ENCODE measurements at places on chromosomes 13 and 19.
A peak's percentile ranks its signal among the peaks of the same experiment; 100 is the strongest.

DNA sequence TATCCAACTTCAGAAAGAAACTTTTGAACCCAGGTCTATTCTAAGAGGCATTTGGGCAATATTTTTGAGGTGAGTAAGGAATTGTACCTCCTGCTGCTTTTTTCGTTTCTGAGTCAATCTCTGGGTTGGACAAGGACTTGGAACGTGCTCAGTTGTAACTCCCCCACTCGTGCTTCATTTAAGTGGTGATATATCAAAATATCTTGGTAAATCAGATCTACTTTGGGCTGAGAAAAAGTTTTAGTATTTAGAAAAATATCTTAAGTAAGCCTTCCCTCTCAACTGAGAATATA, 728.9 kb downstream of the EFNB2 start:
- DNase-seq, result no peak

GRCh38 chr19:45130888-45131615, 29.7 kb downstream of the NKPD1 start:
- DNase-seq, result no peak

- DNase-seq, result no peak
Observed at GRCh38 chr13:110826861-110827672, 87.8 kb downstream of the ANKRD10 start.

DNA sequence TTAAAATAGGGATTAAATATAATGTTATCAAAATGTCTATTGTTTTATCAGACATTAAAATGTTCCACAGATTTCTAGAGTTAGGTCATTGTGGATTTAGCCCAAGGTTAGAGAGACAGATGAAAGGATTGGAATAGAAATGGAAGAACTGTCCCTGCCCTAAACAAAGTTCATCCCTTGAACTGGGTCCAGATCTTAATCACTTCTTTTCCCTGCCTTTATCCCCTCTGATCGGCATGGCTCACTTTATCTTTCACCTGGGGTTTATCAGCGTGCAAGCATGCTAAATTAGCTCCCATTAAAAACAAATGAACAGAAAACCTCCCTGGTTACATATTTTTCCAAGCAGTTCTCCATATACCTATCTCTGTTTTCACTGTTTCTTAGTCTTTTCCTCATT, 23.4 kb upstream of the ARGLU1 start:
- no peak for DNase-seq

DNA sequence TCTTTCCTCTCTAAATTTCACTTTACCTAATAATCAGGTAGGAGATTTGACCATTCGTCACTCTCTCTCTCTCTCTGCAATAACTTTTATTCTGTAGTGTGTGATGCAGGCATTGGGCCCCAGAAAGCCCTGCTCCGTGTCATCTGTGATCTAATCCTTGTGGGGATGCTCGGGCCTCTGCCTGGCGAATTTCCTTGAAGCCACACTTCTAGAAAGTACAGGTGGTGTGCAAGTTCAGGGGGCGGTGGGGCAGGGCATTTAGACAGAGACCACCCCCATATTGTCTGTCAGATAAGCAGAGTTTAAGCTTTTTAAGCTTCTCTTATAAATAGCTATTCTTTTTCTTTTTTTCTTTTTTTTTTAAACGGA, 53.4 kb upstream of the GPR12 start:
- DNase-seq, result no peak

DNA sequence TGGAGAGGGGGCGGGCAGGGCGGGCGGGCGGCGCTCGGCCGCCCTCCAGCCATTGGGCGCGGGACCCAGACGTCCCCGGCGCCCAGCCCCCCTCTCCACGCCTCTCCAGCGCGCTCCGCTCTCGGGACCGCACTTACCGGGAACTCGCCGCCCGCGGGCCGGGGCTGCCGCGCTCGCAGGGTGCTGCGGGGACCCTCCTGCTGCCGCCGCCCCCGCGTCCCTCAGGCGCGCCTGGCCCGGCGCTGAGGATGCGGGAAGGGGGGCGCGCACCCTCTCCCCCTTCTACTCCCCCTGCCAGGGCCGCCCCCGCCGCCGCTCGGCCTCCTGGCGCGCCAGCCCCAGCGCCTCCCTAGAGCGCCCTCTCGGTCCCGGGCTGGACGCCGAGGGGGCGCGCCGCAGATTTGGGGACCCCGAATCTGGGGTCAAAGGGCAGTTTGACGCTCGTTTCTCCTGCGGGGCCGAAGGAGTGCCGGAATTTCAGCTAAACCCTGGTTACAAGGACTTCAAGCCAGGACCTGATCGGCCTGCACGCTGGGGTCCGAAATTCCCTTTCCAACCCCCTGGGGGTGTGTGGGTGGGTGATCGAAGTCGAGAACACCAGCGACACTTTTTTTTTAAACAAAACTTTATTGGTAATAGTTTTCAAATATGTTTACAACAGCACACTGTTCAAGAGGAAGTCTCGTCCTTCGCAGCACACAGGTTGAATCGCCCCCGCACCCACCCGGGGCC, 696 bp upstream of the SAMD1 start:
- peak; percentile 33 for DNase-seq

GRCh38 chr13:30927595-30927994, 4.9 kb upstream of the TEX26 start:
- DNase-seq, result no peak

DNA sequence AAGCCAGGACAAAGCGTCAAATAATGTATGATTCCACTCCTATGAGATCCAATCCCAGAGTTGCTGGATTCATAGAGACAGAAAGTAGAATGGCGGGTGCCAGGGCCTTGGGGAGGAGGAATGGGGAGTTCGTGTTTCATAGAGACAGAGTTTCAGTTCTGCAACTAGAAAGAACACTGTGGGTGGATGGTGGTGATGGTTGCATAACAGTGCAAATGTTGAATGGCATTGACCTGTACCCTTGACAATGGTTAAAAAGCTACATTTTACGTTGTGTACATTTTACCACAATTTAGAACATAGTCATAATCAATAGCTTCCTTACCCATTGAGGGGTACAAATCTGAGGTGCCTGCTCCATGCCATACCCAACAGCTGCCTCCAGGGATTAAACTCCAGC, 33.4 kb downstream of the MBD3L2B start:
- no peak for DNase-seq

DNA sequence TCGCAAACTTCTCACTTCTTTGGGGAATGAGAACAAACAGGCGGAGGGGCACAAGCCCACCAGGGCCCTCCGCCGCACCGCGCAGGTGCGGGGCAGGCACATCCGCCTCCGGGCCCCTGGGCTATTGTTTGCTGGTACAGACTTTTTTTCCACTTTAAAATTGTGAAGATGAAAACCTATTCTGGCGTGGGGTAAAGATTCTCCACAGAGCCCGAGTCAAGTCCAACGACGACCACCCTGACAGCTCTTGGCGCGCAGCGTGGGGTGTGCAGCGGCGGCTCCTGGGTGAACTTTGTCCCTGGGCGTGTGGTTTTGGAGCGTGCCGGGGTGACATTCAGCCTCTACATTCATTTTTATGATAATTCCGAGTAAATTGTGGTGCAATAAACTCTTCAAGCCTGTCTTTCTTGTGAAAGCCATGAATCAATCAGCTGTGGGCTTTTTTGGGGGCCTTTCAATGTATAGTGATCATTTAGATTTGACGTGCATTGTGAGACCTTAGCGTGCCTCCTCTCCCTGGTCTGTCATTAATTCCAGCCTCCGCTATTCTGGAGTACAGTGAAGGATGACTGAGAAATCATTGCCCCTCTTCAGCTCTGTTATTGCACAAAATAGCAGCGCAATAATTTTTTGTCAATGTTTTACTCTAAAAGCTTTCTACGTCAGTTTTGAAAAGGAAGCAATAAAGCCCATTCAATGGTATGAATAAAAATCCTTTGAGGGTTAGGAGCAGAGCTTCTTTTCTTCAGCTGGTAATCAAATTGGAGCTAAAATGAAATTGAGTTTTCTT, 90.0 kb downstream of the TEX29 start:
- no peak for DNase-seq

GRCh38 chr13:33757713-33758112, 60.2 kb upstream of the RFC3 start:
- no peak for DNase-seq

GRCh38 chr19:16594681-16595091, 22.5 kb upstream of the SLC35E1 start:
- DNase-seq, result peak; percentile 25

GRCh38 chr13:30846311-30846710, 59.8 kb upstream of the MEDAG start:
- no peak for DNase-seq

DNA sequence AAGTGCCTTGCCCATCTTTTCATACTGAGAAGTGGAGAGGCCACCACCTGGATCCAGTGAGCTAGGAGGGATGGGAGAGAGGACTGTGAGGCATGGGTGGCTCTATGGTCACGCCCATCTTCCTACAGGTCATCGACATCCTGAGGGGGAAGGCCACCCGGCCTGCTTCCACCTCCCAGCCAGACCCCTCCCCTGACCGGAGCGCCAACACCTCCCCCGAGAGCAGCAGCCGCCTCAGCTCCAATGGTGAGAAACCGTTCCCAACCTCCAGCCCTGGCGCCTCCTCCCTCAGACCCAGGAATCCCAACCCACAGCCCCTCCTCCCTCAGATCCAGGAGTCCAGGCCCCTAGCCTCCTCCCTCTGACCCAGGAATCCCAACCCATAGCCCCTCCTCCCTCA, 10.1 kb downstream of the BCL3 start:
- DNase-seq, result no peak

- no peak for DNase-seq
Observed at GRCh38 chr13:43830497-43830881, 43.7 kb upstream of the ENOX1 start.

- DNase-seq, result no peak
Observed at GRCh38 chr13:45926741-45927140, 75.2 kb upstream of the SIAH3 start.

DNA sequence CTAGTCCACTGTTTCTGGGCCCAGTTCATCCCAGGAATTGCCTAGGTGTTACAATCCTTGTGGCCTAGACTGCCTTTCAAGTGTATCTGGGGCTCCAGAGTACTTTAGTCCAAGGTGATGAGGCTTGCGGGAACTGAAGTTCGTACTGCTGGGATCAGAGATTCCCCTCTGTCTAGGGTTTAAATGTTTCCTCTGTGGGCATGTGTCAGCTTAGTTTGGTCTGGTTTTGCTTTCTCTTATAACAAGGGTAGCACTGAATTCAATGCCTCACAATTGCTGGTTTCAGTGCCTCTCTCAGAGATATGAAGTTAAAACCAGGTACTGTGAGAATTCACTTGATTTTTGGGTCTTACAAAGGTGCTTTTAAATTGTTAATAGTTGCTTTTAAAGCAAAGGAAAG, 30.8 kb downstream of the RGCC start:
- no peak for DNase-seq

DNA sequence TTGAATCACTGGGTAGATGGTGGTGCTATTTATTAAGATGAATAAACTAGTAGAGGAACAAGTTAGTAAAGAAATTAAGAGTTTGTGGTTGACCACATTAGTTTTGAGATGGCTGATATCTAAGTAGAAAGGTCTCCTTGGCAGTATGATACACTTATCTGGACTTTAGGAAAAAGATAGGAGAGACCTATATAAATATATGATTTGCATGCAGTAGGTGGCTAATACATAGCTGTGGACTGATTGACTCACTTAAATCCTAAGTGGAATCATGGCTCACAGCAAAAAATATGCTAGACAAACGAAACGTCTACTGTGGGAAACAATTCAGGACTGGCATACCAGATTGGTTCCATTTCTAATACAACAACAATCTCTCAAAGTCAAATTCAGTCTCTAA, 92.0 kb downstream of the CAB39L start:
- no peak for DNase-seq

- no peak for DNase-seq
Observed at GRCh38 chr13:65497265-65497664, 1732.9 kb downstream of the PCDH9 start.

DNA sequence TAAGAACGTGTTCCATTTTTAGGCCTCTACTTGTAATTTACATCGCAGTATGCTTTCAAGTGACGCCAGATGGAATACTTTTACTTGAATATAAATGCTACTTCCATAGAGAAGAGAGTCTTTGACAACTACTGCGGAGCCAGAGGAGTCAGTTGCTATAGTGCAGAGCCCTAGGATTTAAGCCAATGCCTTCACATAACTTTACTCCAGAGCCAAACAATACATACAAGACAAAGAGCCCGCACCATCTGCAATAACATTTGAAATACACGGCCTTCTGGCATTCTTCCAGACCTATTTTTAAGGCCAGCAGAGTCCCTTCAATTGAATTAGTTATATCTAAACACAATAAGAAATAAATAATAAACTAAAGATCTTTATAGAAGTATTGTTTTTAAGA, 59.4 kb downstream of the XPO4 start:
- DNase-seq, result no peak

DNA sequence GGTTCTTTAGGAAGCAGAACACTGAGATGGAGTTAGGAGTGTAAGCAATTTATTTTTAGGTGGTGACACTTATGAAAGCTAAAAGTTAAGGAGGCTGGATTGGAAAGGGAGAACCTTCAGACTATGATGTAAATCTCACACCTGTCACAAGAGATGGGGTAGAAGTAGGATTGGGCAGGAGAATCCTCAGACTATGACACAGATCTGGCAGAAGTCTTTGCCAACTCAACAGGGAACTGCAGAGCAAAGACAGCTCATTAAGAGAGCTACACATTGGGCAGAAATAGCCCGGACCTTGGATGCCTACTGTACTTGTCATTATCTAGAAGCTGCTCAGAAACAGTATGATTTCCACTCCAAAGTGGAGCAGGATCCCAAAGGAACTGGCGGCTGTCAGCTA, 134.4 kb downstream of the DNAJC15 start:
- no peak for DNase-seq

- DNase-seq, result peak; percentile 54
Observed at GRCh38 chr19:4576016-4576933, 16.8 kb upstream of the SEMA6B start.

DNA sequence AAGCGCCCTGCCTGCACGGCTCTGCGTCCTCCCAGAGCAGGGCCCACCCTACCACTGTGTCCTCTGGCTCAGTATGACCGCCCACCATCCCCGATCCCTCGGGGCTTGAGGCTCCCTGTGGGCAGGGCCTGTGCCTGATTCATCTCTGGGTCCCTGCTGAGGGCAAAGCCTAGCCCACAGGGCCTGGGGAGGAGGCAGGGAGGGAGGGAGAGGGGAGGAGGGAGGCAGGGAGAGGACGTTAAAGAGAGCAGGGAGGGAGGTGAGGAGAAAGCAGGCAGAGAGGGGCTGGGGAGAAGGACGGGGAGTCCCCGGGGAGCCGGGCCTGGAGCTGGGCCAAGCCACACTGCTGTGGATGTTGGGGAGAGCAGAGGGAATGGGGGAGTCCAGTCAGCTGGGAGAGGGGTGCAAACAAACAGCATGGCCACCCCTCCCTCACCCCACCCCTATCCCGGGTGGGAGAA, 4.0 kb upstream of the ERFL start:
- no peak for DNase-seq

DNA sequence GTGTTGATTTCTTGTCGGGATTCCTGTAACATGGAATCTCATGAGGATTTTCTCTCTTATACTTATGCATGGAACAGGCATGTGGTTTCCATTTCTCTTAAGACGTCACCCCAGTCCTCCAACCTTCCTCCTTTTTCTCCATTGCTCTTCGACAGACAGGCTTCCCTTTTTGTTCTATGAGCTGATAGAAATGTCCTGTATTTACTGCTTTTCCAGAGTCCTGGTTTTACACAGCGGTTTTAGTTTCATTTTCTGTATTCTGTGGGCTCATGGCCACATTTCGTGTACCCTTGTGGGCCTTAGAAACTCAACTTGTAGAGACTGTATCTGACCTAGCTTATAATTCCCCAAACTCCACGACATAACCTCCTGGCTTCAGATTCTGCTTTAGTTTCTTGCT, 113.1 kb downstream of the PAN3 start:
- DNase-seq, result no peak

- DNase-seq, result no peak
Observed at GRCh38 chr19:52191951-52192350, 2.1 kb downstream of the PPP2R1A start.

Measured in T follicular helper cell (primary cell).